ENCODE measurements at places on chromosomes 4 and X.

- no peaks in the 10 kb centered on the region for H3K4me1 ChIP-seq
- no peak for DNase-seq
- no peaks in the 10 kb centered on the region for H3K36me3 ChIP-seq
- no peak overlapping the region for H3K4me3 ChIP-seq
- H3K27me3 ChIP-seq, result no peaks in the 10 kb centered on the region
Observed at GRCh38 chrX:152601848-152602616, 35.7 kb upstream of the GABRQ start.

DNA sequence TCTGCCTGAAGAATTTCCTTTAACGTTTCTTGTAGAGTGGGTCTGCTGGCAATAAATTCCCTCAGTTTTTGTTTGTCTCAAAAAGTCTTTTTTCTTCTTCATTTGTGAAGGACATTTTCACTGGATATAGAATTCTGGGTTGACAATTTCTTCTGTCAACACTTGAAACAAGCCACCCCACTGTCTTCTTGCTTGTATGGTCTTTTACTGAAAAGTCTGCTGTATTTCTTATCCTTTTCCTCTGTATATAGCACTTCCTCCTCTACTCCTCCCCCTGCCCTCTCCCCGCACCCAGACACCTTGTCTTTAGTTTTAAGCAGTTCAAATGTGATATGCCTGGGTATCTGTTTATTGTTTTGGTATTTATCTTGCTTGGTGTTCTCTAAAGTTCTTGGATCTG lies 23.3 kb downstream of the SLC9A7 start:
- H3K4me3 ChIP-seq, result no peak overlapping the region
- no peaks in the 10 kb centered on the region for H3K27me3 ChIP-seq
- no peak for DNase-seq
- H3K36me3 ChIP-seq, result no peaks in the 10 kb centered on the region

DNA sequence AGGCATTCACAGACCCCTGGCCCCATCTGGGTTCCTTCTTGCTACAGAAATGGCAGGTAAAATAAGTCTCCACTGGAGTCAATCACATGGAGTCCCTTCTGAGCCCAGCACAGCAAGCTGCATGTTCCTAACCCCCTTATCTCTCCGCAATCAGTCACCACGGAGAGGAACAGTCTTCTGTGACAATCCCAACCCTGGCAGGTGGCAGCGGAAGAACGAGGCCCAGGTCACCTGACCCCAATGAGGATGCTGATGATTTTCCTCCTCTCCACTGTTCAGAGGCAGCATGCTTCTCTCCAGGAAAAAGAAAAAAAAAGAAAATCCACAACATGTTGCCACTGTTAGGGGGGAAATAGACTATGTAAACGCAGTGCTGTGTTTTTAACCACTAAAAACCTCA lies 50.1 kb downstream of the TSPAN5 start:
- no peaks in the 10 kb centered on the region for H3K36me3 ChIP-seq
- no peak overlapping the region for H3K27ac ChIP-seq
- no peak for DNase-seq
- H3K4me3 ChIP-seq, result no peak overlapping the region
- peaks cover 40% of the 10 kb centered on the region for H3K4me1 ChIP-seq

- H3K27ac ChIP-seq, result no peak overlapping the region
- H3K4me3 ChIP-seq, result no peak overlapping the region
Observed at GRCh38 chr4:139472852-139473251, 18.9 kb downstream of the RAB33B start.

GRCh38 chrX:79366556-79366872 lies 620 bp downstream of the ITM2A start:
- H3K36me3 ChIP-seq, result no peaks in the 10 kb centered on the region
- H3K27me3 ChIP-seq, result no peaks in the 10 kb centered on the region
- peak overlapping the region; percentile 20 for H3K4me3 ChIP-seq
- no peaks in the 10 kb centered on the region for H3K4me1 ChIP-seq
- no peak overlapping the region for H3K27ac ChIP-seq

- H3K27ac ChIP-seq, result no peak overlapping the region
- no peak overlapping the region for H3K4me3 ChIP-seq
- H3K4me1 ChIP-seq, result peaks cover 11% of the 10 kb centered on the region
Observed at GRCh38 chr4:11228530-11228929, 200.2 kb downstream of the HS3ST1 start.

DNA sequence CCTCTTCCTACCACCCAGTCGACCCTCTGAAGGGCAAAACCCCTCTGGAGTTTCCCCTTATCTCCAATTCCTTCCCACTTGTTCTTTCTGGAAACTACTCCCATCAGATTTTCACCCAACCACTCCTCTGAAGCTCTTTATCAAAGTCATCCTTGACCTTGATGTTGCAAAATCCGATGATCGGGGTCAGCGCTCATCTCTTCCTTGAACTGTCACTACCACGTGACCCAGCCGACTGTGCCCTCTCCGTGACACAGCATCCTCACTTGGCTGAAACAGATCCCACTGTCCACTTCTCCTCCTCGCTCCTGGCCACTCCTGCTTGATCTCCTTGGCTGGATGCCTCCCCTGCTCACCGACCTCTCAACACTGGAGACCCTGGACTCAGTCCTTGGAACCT lies 1.1 kb downstream of the CFAP99 start:
- H3K36me3 ChIP-seq, result no peaks in the 10 kb centered on the region
- H3K4me1 ChIP-seq, result peaks cover 22% of the 10 kb centered on the region
- peak; percentile 75 for DNase-seq
- peaks cover 8% of the 10 kb centered on the region for H3K27me3 ChIP-seq
